ENCODE measurements at places on chromosomes 1 and 21. TPM values are rescaled to one million over a fixed set of nuclear protein-coding genes. Genes with fewer than 3 reads are reported as not detected.

Gene TMEM82
- total RNA-seq: not detected

DNA sequence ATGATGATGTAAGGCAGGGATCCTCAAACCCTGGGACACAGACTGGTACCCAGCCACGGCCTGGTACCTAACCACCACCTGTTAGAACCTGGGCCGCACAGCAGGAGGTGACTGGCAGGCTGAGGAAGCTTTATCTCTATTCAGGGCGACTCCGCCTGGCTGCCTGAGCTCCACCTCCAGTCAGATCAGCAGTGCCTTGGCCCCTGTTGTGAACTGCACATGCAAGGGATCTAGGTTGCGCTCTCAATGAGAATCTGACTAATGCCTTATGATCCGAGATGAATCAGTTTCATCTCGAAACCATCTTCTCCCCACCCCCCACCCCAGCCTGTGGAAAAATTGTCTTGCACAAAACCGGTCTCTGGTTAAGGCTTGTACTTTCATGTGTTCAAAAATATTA, 4.2 kb downstream of the RNPC3 start:
- DNase-seq: no peak

Gene ESPN
- total RNA-seq: 1.3 TPM

GRCh38 chr1:112674440-112674985, at the start of gene MOV10:
Gene MOV10, plus strand, starts transcription at chr1:112674659. Its CDS starts 254 bp downstream, at chr1:112674913.
- peak; percentile 89 for DNase-seq

GRCh38 chr1:199733125-199733524, 294.4 kb upstream of the NR5A2 start:
- no peak for DNase-seq

Gene PTPRU
- total RNA-seq: 8.2 TPM

Gene SPATA17
- total RNA-seq: not detected

Gene LRRIQ3
- total RNA-seq: 0.36 TPM

Gene CNR2
- total RNA-seq: not detected

Gene PROK1
- total RNA-seq: 3.2 TPM

GRCh38 chr1:153963850-153964331, 554 bp upstream of the SLC39A1 start:
- DNase-seq: peak; percentile 82

Gene ERVH48-1
- total RNA-seq: not detected

DNA sequence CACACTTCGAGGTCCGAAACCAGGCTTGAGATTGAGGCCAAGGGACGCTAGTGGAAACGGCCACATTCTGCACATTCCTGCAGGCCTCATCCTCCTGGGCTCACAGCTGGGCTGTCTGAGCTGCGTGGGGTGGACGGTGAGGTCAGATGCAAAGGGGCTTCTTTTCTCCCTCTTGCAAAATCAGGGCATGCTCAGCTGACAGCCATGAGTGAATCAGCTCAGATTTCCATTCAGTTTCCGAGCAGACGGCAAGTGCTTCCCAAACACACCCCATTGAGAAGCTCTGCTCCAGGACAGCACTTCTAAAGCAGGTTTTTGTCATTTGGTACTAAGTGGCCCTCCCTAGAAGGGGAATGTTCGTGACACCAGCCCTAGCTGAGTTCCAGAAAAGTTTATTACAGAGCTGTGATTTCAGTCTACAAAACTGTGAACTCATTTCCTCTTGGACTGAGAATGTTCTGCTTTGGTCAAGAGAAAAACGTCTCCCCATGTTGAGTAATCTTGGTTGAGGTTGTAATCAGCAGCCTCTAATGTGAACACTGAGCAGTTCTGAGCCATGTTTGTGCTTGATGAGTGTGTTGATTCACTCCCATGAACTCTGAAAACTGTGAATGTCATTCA, 10.0 kb downstream of the PDPN start:
- peak; percentile 90 for DNase-seq

- DNase-seq: peak; percentile 91
These were observed 11.2 kb downstream of the TNFRSF1B start for GRCh38 chr1:12177999-12178441.

DNA sequence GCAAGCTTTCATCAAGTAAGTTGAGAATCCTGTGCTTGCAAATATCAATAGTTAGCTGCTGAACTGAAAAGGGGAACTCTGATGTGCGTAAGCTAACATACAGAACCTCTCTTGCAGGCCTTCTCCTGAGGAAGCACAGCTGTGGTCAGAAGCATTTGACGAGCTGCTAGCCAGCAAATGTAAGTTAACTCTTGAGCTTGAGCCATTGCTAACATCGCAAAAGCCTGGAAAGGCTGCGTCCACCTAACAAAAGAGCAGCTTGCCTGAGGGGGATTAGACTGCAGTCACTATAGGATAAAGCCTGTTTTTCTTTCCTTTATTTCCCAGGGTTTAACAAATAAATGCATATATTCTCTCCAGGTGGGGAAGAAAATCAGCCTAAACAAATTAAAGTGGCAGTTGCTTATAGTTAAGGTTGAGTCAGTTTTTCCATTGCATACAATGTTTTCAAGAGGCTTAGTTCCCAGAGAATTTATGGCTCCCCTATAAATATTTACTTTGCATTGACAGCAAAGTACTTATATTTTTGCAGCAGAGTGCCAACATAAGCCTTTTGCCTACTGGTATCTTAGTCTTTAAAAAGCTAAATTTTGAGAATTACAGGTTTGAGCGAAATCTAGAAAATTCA, 1.5 kb downstream of the RGS2 start:
- DNase-seq: peak; percentile 73

DNA sequence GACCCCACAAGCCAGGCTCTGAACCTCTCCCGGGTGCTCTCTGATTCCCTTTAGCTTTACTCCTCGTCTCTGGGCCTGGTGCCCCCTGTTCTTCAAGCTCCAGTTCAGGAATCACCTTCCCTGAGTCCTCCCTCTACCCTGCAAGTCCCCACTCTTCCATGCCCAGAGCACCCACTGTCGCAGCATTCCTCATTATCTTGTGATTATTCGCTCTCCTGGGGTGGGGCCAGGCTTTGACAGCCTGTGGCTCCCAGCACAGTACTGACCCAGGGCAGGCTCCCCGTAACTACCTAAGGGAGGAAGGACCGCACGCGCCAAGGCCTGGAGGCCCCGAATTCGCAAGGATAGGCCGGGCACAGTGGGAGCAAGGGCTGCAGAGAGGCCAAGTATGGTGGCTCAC, 734 bp upstream of the C1orf210 start:
- DNase-seq: peak; percentile 35

- DNase-seq: no peak
These were observed 18.1 kb upstream of the PTPN14 start for GRCh38 chr1:214569357-214570004.

Gene CCDC17
- total RNA-seq: 1.4 TPM

DNA sequence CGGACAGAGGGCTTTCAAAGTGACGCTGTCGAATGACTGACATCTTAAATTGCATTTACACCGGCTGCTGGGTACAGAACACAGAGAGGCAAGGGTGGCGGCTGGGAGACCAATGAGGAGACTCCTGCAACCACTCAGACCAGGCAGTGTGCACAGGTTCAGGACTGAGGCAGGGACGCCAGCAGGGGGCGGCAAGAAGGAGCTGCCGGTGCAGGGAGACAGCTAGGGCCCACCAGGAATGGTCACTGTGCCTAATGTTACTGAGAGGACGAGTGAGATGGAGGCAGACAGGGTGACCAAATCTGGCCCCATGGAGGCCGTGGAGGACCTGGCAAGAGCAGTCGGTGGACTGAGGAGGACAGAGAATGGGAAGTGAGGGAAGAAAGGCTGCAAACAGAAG, 23.5 kb downstream of the GLIS1 start:
- DNase-seq: no peak

Gene PADI1
- total RNA-seq: not detected

- DNase-seq: no peak
These were observed 1.1 kb upstream of the OBSCN start for GRCh38 chr1:228206582-228207351.

DNA sequence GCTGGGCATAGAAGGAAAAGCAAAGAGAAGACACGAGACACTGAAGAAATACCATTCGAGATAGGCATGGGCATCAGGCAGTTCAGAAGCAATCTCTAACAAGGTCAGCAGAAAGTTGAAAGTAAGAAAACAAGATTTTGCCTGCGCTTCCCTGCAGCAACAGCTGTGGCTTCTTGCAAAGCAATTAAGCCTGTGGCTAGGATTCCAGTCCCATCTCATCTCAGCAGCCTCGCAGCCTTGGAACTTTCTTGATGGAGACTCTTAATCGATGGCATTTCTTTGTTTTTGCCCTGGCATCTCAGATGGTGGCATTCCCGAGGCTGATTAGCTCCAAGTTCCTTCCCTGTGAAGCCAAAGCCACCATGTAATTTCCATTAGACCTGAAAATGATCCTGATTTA, 64.6 kb upstream of the SPAG17 start:
- DNase-seq: no peak

Gene KIRREL1
- 53.5 TPM for total RNA-seq

Gene STMN1
- 35.5 TPM for total RNA-seq

GRCh38 chr21:45454060-45454925, 49.3 kb downstream of the COL18A1 start:
- DNase-seq: no peak
